A549 treated with AZD2906 at 1 μM for 4 hours (cell line): ENCODE measurements at places on chromosomes 4 and X. TPM values are rescaled to one million over a fixed set of nuclear protein-coding genes. Genes with fewer than 3 reads are reported as not detected.

The PCDH19 gene
- 0.02 to 0.05 TPM (median 0.03 TPM) in 5 replicates for total RNA-seq

The DKK2 gene
- not detected in 5 replicates for total RNA-seq

The TMLHE gene
- total RNA-seq, result 8.6 to 11.1 TPM (median 9.4 TPM) in 5 replicates

The WAS gene
- 0.22 to 0.52 TPM (median 0.32 TPM) in 5 replicates for total RNA-seq

The PABPC1L2A gene
- not detected in 5 replicates for total RNA-seq

The BEX2 gene
- total RNA-seq, result 8.7 to 11.6 TPM (median 10.6 TPM) in 5 replicates

The RAB33A gene
- total RNA-seq, result 0.07 to 0.32 TPM (median 0.18 TPM) in 5 replicates
